ENCODE measurements at places on chromosomes 5 and 9.
A peak's percentile ranks its signal among the peaks of the same experiment; 100 is the strongest.

DNA sequence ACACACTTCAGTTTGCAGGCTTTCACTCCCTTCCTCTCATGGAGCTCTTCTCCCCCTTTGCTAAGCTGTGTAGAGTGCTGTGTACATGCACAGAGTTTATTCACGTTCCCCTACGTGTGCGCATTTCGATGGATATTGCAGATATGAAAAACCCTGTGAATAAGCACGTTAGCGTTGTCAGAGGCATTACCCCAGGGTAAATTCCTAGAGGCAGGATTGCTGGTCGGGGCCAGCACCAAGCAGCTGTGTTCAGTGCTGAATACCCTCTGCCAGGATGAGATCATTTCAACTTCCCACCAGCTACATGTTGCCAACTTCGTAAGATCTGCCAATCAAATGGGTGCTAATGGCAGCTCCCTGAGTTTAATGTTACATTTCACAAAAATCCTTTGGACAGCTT is 172.3 kb upstream of the PPP1R26 start:
- DNase-seq: no peak

DNA sequence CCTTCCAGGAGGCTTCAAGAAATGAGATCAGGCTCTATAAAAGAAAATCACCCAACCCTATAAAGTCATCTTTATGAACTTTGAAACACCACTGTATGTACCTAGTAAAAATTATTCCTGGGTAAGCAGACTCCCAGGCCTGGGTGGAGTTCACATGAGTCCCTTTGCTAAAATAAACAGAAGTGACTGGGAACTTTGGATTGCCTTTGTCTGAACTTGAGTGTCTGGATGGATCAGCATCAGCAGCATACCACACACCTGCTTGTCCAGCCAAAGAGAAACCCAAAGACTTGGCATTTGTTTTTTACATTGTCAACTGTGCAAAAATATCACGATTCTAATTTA is 79.6 kb upstream of the CDKN2B start:
- DNase-seq: no peak

DNA sequence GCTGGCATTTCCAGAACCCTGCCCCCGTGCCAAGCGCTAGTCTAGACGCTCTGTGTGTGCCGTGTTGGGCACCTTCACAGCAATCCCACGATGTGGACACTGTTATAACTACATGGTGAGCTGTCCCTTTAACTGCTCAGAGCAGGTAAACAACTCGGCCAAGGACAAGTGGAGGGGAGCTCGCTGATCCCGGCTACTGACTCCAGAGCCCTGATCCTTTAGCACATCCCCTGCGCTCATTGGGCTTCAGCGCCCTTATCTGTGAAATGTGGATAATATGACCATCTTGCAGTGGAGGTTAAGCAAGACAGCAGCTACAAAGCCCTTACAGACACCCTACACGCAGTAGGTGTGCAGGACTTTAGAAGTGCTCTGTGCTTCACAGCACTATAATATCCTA is 16.5 kb downstream of the ORM2 start:
- DNase-seq: no peak

GRCh38 chr5:58401701-58402100 is 58.2 kb downstream of the PLK2 start:
- no peak for DNase-seq

GRCh38 chr9:22574740-22575139 is 128.1 kb downstream of the DMRTA1 start:
- DNase-seq: no peak

GRCh38 chr5:105817914-105818313 is 1852.8 kb downstream of the EFNA5 start:
- no peak for DNase-seq

GRCh38 chr5:154274828-154275185 is 84.3 kb downstream of the GALNT10 start:
- DNase-seq: no peak

DNA sequence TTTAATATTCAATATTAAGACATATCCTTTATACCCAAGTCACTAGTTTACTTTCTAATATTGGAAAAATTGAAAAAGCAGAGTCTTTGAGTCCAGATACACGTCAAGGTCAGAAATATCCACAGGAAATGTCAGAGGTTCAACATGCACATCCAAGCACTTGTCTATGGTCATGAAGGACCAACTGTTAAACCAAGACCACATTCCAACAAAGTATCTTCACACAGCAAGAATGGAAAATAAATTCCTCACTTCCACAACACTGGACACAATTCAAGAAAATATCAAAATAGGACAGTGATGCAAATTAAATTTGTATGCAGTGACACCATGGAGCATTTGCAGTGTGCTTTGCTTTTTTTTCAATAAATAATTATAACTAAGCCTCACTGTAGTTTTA is 142.5 kb downstream of the GABRB2 start:
- no peak for DNase-seq

- no peak for DNase-seq
Measured at GRCh38 chr9:133360400-133361393, 4.3 kb downstream of the SURF2 start.

- no peak for DNase-seq
Measured at GRCh38 chr5:31471916-31472315, 60.0 kb downstream of the DROSHA start.

DNA sequence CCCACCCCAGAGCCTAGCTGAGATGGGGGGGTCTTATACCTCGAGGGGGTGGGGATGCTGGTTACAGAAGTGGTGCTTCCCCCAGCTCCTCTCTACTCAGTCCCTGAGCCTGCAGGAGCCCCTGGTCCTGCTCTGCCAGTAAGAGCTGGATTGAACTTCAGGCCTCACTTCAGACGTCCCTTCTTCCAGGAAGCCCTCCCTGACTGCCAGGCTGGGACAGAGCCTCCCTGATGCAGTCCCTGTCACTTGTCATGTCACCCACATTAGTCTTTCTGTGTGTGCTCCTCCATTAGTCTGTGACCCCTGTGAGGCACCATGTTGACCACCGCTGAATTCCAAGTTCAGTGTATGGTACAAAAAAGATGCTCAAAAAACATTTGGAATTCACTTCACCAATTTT is 78.7 kb upstream of the ASS1 start:
- DNase-seq: no peak

GRCh38 chr5:157547941-157548512 is 27.5 kb downstream of the ADAM19 start:
- DNase-seq: no peak

DNA sequence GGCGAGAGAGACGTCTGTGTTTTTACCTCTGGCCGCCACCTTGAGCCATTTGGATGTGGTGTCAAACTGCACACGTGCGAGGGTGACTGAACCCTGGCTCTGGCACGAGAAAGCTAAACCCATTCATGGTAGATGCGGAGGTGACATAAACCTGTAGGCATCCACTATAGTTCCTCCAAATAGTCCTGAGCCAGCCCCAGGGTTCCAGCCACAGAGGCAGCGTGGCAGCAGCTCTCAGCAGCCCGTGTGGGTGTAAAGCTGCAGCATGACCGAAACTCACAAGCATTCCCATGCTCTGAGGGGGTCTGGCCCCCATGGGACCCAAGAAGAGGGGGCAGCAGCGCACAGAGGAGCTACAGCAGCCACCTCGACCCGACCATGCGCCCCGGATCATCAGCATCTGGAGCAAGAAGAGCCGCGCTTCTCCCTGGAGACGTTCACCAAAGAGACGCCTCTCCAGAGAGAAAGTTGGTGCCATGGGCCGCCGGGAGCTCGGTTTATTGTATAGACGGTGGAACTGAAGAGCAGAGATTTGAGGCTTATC is 303.8 kb upstream of the IRX4 start:
- no peak for DNase-seq

- DNase-seq: no peak
Measured at GRCh38 chr5:98397081-98397480, 376.4 kb upstream of the RGMB start.

DNA sequence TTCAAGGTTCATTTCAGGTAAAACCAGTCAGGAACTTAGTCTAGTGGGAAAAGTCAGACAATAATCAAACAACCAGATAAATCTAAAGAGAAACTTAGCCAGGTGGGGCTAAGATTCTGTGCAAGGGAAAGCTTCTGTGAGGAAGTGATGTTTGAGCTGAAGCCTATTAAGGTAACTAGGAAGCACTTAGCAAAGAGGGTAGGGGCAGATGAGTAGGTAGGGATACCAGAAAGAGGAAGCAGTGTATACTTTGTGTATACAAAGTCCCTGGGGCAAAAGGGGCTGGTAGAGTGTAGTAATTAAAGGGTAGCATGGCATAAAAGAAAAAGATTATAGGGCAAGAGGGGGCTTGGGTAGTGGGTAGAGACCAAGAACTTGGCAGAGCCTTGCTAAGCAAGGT is 3.6 kb upstream of the SPATA24 start:
- no peak for DNase-seq

DNA sequence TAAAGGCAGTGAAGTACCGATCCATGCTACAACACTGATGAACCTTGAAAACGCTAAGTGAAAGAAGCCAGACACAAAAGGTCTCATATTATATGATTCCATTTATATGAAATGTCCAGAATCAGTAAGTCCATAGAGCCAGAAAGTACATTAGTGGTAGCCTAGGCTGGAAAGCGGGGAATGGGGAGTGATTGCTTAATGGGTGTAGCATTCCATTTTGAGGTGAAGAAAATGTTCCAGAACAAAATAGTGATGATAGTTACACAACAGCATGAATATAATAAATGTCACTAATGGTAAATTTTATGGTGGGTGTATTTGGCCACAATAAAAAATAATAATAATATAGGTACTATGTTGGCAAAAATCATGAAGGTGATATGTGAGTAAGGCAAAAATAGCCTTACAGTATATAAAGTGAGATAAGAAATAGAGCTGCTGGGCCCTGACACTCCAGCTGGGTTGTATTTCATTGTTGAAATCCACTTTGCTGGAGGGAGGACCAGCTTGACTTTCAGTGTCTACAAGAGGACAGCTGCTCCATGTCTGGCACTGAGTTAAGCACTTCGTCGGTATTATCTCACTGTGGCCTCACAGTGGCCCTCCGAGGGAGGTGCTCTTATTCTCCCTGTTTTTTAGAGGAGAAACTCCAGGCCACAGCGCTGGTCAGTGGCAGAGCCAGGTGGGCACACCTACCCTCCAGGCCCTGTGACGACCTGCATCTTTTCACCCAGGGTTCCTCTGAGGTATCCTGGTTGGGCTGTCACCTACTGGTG is 22.4 kb upstream of the ANGPTL2 start:
- DNase-seq: peak; percentile 11

GRCh38 chr5:95778713-95779436 is 43.7 kb downstream of the GLRX start:
- no peak for DNase-seq

GRCh38 chr5:2256691-2257280 is 374.1 kb upstream of the IRX4 start:
- no peak for DNase-seq

DNA sequence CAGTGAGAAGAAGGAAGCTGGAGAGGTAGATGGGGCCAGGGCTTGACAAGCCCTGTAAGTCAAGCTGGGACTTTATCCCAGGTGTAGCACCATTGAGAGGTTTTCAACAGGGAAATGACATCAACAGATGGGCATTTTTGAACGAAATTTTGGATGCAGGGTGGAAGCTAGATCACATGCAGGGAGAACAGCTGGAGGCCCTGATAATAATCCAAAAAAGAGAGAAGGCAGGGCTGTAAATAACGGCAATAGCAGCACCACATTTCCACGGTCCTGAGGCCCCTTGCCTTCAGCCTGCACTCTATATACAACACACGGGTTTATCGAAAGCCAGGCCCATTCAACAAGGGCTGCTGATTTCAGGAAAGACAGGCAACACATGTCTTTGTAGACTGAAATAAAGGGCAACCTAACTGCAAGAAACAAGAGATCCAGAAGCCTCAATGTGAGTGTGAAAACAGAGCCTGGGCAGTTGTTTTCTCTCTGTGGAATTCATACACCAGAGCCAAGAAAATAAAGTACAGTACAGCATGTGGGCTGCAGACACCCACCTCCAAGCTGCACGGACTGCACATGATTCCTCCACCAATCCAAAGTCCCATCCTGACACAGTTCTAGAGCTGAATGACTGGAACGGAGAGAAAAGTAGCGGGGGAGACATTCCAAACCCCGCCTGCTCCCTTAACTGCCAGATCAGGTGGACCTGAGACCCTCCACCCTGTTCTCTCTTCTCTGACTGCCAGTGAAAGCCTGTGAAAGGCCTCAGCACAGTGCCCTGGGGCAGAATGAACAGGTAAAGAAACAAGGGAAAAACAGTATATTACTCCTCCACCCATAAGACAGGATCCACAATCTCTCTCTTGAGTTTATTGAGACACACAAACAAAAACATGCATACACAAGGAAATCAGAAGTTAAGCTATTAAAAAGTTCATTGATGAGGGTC is 36.3 kb downstream of the KLHL3 start:
- no peak for DNase-seq

GRCh38 chr9:127175319-127175715 is 52.9 kb upstream of the ANGPTL2 start:
- DNase-seq: no peak

- DNase-seq: peak; percentile 29
Measured at GRCh38 chr9:347667-348292, 133.1 kb downstream of the DOCK8 start.

- no peak for DNase-seq
Measured at GRCh38 chr9:38687389-38687842, 32.5 kb downstream of the FAM240B start.

- no peak for DNase-seq
Measured at GRCh38 chr5:6581559-6582426, 51.1 kb downstream of the NSUN2 start.

DNA sequence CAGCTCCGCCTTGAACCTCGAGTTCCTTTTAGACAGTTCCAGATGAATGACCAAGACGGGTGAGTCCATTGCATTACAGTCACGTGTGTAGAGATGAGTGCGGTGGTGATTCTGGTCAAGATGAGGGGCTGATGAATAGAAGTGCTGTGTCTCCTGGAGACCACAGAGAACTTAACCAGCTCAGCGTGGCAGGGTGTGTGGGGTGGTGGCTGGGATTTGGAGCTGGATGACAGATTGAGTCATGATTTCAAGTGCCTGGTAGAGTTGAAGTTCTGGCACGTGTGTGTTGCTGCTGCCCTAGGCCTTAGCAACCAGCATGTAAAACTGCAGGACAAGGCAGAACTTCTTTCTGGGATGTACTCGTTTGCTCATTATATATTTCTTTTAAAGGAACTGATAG is 53.3 kb downstream of the PRRC2B start:
- no peak for DNase-seq

DNA sequence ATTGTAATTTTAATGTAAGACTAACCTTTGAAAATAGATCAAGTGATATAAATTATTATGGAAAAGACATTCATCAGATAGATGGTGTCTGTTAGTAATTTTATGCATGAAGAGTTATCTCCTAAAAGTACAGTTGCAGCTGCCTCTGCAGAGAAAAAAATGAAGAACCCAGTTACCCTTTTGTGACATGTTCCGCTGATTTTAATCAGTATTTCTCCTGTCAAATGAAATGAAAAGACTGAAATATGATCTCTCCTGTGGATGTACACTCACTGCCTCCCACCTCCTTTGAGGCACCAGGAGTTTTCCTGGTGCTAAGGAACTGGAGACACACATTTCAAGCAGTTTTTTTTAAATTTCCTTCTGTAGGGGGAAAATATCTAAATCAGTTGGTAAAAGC is 277.4 kb downstream of the KIF4B start:
- no peak for DNase-seq
